Inflammatory macrophage treated with lipopolysaccharide for 4 hours (primary cell): ENCODE measurements at places on chromosomes 4 and X.
A peak's percentile ranks its signal among the peaks of the same experiment; 100 is the strongest.

DNA sequence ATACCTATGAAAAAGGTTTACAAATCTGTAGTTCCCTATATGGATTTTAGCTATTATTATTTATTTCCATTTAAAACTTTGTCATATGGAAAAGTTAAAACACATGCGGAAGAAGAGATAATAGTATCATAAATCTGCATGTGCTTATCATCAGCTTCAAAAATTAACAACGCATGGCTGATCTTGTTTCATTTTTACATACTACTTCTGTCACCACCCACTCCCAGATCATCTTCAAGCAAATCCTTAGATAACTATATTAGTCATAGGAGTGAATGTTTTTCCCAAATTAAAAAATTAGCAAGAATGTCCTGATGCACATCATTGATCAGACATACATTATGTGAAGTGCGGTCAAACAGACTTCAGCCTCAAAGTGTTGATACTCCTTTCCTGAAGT is 24.6 kb upstream of the MOB1B start:
- DNase-seq = no peak

- no peak for DNase-seq
Observed at GRCh38 chr4:151649479-151649878, 111.3 kb downstream of the GATB start.

DNA sequence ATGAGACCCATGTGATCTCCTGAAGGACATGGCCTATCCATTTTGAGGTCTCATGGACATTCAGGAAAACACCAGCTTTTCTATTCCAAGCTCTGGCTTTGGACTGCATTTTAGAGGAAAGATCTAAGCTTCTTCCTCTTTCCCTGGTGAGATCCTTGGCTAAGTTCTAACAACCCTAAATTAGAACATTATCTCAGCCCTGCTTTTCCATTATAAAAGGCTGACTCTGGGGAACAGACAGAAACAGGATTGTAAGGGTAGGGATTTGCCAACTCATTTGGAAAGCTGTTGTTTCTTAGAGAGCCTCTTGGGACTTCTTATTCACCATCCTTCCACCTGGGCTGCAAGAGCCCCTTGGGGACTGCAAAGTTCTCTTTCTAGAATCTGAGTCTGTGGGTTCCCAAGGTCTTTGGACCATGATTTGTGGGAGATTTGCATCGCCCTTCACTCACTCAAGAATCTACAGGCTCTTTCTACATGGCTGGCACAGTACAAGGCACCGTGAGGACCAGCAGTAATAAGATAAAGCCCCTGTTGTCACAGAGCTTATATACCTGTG is 146.9 kb downstream of the FNIP2 start:
- DNase-seq = no peak

DNA sequence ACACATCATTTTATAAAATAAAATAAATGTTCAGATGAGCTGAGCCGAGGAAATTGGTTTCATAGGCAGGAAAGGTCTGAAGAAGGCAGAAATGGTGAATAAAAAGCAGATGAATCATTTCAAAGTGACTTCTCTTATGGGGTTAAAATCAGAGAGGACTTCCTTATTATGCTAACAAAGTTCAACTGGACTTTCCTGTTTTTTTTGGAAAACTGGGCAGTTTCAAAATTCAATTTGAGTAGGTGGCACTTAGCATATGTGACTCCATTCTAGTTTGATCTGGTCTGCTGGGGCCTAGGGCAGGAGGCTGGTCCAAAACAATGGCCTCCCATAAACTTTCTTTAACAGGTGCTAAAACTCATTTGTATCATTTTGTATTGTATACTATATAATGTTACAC is 1794.9 kb upstream of the TENM3 start:
- DNase-seq = peak; percentile 25

DNA sequence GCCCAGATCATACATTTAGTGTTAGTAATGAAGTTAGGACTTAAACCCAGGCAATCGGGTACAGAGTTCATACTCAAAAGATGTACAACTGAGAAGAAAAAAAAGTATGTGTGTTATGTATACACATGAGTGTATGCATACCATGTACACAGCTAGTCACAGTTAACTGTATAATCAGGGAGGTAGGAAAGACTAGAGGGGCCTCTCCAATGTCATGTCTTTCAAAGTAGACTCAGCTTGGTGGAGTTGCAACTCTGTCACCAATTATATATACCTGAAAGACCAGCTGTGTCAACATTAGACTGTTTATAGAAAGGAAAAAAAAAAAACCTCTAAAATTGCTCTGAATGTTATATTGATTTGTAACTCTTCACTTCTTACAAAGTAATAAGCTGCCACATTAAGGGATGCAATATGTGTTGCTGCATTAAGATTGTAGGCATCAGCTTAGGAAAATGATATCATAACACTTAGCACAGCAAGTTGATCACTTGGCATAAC is 167.5 kb downstream of the DCTD start:
- DNase-seq = no peak

- no peak for DNase-seq
Observed at GRCh38 chrX:154329294-154329693, 33.7 kb downstream of the TKTL1 start.

- no peak for DNase-seq
Observed at GRCh38 chrX:45011131-45011530, 138.1 kb downstream of the KDM6A start.

DNA sequence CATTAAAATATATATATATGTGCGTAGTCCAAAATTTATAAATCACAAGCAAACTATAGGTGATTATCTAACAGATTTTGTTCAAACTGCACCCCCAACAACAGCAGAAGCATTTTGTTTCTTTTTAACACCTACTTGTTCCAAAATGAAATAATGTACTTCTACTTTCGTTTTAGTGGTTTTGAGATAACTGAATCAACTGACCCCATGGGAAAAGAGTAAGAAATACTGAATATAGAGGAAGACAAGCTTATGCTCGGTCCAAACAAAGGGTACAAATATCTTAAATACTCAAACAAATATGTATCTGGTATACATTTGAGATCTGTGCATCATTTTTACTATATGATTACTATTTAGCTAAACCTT is 22.4 kb downstream of the MAP7D3 start:
- no peak for DNase-seq

GRCh38 chrX:148582353-148582752 is 81.9 kb downstream of the AFF2 start:
- no peak for DNase-seq

DNA sequence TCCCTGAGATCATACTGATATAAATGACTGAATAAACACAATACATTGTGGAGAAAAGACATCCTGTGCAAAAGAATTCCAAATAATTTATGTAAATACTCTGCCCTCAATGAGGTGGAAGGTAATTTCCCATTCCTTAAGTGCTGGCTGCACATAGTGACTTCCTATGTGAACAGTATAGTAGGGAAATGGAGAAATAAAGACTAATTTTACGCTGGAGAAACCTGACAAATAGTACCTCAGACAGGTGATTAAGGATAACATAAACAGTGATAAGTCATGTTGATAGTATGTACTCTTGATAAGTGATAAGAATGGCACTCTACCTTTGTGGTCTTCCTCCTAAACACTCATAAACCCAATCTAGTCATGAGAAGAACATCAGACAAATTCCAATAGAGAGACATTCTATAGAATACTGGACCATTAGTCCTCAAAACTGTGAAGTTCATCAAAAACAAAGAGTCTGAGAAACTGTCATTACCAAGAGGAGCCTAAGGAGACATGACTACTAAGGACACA is 274.0 kb downstream of the CHIC1 start:
- DNase-seq = no peak

- peak; percentile 73 for DNase-seq
Observed at GRCh38 chr4:89708903-89709421, 128.0 kb downstream of the SNCA start.

DNA sequence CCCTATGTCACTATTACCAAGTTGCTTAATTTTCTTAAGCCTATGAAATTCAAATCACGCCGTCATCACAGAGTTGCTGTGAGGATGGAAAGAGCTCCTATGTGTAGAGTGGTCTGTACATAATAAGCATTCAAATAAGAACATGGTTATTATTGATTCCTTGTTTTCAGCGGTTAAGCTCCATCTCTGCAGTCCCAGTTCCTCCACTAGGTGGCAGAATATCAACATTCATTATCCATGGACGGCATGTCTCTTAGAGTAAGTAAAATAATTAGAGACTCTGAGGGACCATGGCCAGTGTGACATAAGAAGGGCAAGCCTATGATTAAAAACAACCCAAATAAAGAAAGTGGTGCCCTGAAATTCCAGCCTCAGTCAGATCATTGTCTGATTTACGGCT is 132.5 kb upstream of the NHS start:
- DNase-seq = peak; percentile 33

DNA sequence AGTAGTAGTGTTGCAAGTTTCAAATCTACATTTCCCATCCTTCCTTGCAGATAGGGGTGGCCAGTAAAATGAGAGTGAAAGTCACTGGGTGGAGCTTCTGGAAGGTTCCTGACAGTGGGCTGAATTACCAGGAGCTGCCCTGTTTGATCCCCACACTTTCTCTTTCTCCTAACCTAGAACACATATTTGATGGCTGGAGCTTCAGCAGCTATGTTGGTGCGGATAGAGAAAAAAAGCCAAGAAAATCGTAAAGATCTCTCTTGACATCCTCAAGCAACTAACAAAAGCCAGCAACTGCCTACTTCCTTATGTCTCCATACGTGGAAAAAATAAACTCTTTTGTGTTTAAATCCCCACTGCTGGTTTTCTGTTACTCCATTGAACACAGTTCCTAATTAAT is 32.2 kb downstream of the ZNF275 start:
- no peak for DNase-seq

GRCh38 chr4:7356667-7357310 is 77.9 kb downstream of the PSAPL1 start:
- no peak for DNase-seq

DNA sequence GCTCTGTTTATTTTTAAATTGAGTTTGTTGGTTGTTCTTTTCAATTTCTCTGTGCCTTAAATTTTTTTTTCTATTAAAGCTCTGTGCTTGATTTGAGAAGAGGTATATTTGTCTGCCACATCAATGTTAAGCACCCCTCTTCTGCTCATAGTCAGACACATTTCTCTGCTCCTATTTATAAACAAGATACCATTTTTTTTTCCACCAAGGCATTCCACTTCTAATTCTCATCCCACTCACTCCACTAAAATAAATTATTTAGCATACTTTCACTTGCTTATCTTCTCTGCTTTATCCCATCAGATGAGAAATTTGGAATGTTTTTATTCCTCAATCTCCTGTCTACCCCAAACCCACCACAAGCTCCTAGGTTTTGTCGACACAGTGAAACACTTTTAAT is 127.0 kb upstream of the PDE5A start:
- DNase-seq = no peak

DNA sequence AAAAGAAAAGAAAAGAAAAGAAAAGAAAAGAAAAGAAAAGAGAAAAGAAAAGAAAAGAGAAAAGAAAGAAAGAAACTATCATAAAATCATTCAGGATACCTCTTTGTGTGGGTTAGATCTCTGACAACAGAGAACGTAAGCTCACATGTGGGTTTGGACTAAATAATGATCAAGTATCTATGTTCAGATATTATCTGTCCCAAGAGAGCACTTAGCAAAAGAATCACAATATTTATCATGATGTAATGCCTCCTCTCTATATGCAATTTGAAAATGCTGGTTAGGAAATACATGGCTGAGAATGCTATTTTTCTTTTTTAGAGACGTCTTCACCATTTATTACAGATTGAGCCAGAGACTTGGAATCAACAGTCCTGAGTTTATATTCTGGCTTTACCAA is 191.3 kb downstream of the KCNIP4 start:
- no peak for DNase-seq

DNA sequence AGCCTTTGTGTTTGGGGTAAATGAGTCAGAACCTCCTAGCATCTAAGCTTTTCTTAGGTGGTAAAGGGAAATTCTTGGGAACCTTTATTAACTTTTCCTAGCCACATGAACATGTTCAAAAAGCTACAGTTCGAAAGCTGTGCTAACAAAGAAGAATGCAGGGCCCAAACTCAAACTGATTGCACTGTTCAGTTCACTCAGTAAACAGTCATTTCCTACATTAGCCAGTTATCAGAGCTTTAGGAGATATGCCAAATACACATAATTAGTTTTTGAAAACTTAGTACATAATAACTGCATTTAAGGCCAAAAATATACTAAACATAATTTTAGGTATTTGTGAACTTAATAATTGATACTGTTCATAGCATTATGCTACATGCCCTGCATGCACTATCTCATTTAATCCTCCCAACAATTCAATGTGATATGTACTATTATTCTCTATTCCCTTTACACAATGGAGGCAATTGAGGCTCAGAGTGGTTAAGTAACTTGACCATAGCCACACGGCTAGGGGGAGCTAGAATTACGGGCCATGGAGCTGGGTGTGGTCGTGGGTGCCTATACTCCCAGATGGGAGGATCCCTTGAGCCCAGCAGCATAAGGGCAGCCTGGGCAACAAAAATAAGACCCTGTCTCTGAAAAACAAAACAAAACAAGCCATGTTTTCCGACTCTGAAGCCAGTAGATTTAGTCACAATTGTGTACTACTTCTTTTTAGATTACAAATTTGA is 43.9 kb upstream of the PDGFRA start:
- no peak for DNase-seq

GRCh38 chrX:135544338-135544948 is 24.0 kb downstream of the INTS6L start:
- no peak for DNase-seq

DNA sequence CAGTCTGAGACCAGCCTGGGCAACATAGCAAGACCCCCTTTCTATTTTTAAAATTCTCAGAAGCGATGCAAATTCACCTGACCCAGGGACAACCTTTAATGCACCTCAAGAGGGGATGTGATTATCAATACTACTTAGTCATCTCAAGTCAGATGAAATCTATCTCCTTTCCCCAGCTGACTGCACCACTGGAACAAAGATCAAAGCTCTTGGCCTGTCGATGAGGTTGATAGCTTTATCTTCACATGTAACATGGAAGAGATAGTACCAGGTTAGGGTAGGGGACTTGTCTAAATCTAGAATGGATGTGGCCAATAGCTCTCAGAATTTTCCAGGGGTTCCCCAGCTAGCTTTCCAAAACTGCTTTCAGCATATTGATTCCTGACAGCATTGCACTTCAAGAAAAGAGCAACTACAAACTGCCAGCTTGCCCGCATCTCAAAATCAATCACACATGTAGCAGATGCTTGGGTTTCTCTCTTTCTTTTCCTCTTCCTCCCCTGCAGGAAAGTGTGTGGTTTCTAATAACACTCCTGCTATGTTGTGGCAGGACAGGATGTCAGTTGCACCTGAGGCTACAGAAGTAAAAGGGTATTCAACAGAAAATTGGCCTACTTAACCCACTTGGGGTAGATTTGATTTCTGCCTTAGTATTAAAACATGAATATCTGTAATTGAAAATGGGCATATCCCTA is 12.2 kb upstream of the TMEM164 start:
- DNase-seq = no peak

GRCh38 chr4:90112715-90113114 is 14.5 kb upstream of the CCSER1 start:
- no peak for DNase-seq

GRCh38 chr4:4675641-4676040 is 133.8 kb upstream of the STX18 start:
- no peak for DNase-seq

DNA sequence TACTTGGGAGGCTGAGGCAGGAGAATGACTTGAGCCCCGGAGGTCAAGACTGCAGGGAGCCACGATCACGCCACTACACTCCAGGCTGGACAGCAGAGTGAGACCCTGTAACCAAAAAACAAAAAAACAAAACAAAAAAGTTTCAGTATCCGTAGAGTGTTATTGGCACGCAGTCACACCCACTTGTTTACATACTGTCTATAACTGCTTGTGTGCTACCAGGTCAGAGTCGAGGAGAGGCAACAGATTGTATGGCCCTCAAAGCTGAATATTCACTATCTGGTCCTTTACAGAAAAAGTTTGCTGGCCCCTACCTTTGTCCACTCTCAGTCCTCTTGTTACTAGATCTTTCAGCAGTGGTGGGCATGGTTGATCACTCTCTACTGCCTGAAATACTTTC is 8.2 kb upstream of the CD99L2 start:
- no peak for DNase-seq
